ENCODE measurements at places on chromosomes 4 and X.

GRCh38 chrX:1601051-1601767 lies 9.8 kb downstream of the AKAP17A start:
- no peak for DNase-seq

- DNase-seq = no peak
These were observed 376.6 kb downstream of the PDGFC start for GRCh38 chr4:156595041-156595440.

- no peak for DNase-seq
These were observed 62.7 kb upstream of the GRID2 start for GRCh38 chr4:92241094-92241493.

DNA sequence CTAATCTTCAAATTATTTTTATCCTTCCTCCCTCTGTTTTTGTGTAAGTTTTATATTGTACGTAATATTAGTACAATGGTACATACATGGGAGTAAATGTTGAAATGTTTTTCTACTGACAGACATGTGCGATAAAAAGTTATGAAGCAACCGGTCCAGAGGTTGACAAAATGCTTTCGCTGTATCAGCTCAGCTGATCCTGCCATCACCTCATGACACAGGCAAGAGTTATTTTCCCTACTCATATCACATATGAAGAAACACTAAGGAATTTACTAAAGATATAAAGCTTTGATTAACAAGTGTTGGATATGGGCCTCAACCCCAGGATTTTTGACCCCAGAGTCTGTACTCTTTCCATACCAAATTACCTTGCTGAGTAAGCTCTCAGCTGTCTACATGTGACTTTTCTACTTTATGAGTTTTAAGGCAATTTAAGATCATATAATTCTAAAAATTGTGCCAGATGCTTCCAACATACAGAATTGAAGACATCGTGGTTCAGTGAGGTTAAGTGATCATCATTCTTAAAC lies 50.0 kb downstream of the CLCN5 start:
- no peak for DNase-seq

DNA sequence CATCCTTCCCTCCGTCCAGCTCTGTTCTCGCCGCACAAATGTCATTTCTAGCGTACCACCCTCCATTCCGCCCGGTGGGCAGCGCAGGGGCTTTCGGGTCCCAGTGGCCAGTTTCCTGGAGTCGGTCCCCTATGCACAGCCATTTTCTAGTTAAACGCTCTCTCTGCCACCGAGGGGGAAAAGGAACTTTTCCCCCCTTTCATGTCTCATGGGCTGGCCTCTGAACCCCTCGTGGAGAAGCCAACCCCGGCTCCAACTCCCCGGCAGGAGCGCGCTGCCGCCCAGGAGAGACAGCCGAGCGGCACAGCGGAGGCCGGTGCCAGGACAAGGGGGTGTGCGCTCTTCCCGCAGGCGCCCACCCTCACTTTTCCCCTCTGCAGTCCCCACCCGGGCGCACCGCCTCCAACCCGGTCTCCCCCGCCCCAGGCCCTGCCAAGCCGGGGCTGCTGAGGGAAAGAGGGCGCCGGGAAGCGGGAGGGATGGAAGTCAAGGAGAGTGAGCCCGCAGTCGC lies 662 bp downstream of the APBB2 start:
- DNase-seq = peak; percentile 58

DNA sequence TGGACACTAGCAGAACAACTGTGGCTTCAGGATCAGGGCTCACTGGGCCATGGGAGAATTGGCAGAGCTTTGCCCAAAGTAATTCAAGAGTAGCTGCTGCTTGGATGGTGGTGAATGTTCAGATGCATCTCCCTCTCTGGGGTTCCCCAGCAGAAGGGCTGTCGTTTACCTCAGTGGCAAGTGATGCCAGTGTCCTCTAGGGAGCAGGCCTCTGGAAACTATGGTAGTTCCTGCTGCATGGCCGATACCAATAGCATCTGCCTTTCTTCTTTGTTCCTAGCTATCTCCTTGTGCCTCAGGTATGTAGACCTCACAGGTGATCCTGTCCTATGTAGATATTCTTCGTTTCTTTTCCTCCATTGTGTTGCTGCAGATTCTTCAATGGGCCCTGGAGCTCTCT lies 26.4 kb downstream of the HMGB2 start:
- DNase-seq = no peak

DNA sequence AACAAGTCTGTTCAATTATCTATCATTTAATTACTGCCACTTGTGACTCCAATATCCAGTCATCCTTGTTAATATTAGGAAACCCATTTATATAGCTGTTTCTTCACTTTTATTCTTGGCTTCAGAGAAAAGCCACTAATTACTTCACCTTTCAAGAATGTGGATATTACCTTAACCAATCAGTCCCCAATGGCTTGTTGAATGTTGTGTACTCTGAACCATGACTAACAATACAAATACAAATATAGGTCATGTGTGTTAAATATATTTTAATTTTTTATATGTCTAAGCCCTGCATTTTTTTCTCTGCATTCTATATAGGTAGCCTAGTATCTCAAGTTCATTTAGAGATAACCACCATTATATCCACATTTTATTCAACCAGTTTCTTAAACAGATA lies 1513.4 kb upstream of the AGA start:
- DNase-seq = no peak

DNA sequence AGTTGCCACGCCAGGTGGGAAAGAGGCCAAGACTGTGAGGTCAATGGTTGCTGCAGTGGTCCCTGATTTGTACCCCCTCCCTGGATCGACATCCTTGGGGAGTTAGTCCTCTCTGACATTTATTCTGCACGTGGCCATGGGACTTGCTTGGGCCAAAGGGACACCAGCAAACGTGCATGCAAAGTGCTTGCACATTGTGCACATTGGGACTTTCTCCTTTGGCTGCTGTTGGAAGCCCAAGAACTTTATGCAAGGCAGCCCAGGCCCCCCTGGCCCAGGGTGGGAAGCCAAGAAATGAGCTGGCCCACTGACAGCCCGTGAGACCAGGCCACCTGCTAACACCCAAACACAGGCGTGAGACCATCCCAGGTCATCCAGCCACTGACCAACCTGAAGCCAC lies 38.1 kb downstream of the SLC2A9 start:
- no peak for DNase-seq

Data from left hindlimb (tissue), 1 donor.